ENCODE measurements at places on chromosomes 13 and 19. TPM values are rescaled to one million over a fixed set of nuclear protein-coding genes. Genes with fewer than 3 reads are reported as not detected.

OR7D2 gene
- polyA plus RNA-seq = not detected

ERICH6B gene
- 1.5 TPM for polyA plus RNA-seq

TMEM221 gene
- 6.0 TPM for polyA plus RNA-seq

EFNA2 gene
- polyA plus RNA-seq = 0.44 TPM

PIN1 gene
- 270 TPM for polyA plus RNA-seq

MCEMP1 gene
- polyA plus RNA-seq = not detected

GRCh38 chr19:5877427-5877826 lies 7.1 kb upstream of the FUT5 start:
- H3K4me3 ChIP-seq = no peak overlapping the region
- no peak for DNase-seq

- H3K36me3 ChIP-seq = peaks cover 28% of the 10 kb centered on the region
- no peak overlapping the region for H3K4me3 ChIP-seq
- H3K4me1 ChIP-seq = peaks cover 21% of the 10 kb centered on the region
- H3K27ac ChIP-seq = peak overlapping the region; percentile 15
- peak; percentile 86 for DNase-seq
These were observed 19.8 kb downstream of the PROZ start for GRCh38 chr13:113178070-113178895.

DNA sequence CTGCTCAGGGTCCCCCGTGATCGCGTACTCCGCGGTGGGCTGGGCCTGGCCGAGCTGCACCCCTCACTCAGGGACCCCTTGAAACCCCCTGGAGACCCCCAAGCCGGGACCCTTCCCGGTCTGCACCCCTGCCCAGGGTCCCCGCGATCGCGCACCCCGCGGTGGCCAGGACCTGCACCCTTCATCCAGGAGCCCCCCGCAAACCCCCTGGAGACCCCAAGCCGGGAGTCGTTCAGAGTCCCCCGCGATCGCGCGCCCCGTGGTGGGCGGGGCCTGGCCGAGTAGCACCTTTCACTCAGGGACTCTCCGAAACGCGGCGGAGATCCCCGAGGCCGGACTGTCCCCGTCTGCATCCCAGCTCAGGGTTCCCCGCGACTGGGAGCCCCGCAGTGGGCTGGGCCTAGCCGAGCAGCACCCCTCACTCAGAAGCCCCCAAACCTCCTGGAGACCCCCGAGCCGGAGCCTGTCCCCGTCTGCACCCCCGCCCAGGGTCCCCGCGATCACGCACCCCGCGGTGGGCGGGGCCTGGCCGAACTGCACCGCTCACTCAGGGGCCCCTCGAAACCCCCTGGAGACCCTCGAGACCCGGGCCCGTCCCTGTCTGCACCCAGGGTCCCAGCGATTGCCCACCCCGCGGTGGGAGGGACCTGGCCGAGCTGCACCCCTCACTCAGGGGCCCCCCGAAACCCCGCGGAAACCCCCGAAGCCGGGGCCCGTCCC lies 748 bp downstream of the LMNB2 start:
- peak overlapping the region; percentile 97 for H3K4me3 ChIP-seq
- no peaks in the 10 kb centered on the region for H3K27me3 ChIP-seq

DNA sequence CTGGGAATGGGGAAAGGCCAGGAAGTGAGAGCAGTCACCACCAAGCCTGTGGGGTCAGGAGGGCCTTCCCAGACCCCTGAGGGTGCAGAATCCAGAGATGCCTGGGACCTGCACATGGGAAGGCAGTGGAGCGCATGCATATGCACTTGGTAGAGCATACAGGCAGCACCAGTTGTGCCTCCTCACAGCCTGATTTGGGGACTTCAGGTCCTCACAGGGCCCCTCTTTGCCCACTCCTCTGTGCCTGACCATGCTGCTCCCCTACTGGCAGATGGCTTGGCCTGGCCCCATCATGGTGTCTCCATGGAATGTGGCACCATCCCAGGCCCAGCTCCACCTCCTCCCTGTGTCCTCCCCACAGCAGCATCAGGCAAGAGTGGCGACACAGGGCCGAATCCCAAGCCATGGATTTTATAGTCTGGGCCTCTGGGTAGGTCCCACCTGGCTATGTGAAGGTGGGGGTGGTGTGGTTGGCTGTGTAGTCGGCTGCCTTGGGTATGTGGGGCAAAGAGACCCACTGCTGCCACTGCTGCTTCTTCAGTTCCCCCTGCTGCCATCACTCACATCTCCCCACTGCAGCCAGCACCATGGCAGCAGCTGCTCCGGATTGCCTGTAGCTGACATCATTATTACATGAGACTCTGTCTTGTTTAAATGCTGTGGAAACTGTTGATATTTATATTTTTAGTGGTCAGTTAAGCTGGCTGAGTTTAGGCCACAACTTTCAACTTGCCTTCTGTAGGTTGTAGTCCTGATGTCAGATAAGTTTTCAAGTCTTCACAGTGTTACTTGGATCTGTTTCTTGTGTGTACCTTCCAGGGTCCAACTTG lies 247.0 kb downstream of the GPC6 start:
- no peaks in the 10 kb centered on the region for H3K27me3 ChIP-seq
- no peak overlapping the region for H3K27ac ChIP-seq
- no peaks in the 10 kb centered on the region for H3K36me3 ChIP-seq
- H3K4me1 ChIP-seq = no peaks in the 10 kb centered on the region

DNA sequence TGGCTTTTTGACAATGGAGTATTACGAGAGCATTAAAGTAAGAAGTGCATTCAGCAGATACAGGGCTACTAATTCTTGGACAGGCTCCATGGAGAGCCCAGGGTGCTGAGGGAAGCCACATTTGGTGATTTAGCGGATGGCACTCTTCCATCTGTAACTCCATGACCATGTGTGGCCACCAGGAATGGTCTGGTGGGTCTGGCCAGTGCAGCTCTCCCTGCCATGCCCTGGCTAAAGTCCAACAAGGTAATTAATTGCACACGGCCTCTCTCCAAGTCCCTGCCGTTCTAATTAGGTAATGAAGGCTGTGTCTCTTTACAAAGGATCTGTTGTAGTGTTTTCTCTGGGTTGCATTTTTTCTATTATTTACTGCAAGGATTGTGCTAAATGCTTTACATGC lies 4.3 kb upstream of the ZFR2 start:
- peaks cover 9% of the 10 kb centered on the region for H3K27me3 ChIP-seq
- no peak overlapping the region for H3K27ac ChIP-seq
- no peaks in the 10 kb centered on the region for H3K4me1 ChIP-seq
- H3K36me3 ChIP-seq = no peaks in the 10 kb centered on the region
- no peak overlapping the region for H3K4me3 ChIP-seq
